IPS-NIHi11 (cell line): ENCODE measurements at places on chromosomes 5 and 9.

- no peak for DNase-seq
Observed at GRCh38 chr5:10912435-10912834, 151.4 kb upstream of the DAP start.

DNA sequence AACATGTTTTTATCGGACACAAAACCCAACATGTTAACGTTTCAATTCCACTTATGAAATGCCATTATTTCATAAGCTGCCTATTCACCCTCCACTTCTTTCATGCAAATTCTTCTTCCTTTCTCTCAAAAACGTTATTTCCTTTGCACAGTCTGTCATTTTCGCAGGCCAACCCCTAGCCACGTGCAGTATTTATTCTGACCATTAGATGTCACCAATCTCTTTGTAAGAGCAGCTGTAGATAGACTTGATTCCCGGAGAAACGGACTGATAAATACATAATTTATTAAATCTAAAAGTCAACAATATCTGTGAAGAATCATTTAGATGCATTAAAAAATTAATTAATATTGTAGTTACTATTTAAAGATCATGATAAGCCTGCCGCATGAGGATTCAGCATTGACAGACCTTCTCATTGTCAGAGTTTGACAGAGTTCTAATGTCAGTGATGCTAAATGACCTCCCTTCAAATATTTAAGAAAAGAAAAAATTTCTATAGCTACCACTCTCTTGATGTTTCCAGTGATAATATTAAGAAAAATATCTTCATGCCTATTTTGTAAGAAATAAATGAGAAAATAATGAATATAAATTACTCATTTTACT lies 933.6 kb downstream of the CDH12 start:
- peak; percentile 35 for DNase-seq

DNA sequence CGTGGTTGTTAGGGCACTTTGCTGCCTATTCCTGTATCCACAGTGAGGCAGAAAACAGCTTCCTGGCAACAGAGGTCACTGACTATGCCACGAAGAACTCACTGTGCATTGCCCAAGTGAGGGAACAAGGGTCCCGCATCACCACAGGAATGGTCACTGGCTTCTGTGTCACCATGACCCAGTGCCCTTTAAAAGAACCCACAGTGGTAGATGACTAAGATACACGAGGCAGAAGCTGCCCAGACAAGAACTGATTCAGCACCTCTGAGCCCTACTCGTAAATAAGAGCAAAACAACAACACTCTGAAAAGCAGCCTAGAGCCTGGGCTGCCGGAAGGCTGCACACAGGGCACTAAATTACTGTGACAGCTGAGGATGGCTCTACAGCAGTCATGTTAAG lies 236.6 kb upstream of the RASEF start:
- no peak for DNase-seq

GRCh38 chr9:89365532-89365912 lies 47.2 kb downstream of the SECISBP2 start:
- DNase-seq, result no peak

DNA sequence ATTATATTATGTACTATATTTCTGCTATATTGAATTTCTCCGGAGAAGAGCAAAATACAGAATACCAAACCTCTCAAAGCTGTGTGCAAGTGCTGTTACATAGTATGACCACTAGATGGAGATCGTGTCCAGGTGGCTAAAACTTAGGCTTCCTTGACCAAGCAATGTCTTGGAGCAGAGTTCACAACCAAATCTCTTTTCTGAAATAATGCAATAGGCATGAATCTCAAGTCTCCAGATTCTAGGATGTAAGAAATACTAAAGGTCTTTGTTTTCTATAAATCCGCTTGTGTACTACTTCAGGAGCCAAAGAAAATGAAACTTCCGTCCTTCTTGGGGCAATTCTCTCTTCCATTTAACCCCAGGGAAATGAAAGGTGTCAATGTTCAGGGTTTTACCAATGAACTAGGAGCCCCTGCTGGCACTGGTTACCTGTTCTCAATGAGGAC lies 181.5 kb upstream of the RAI14 start:
- DNase-seq, result peak; percentile 71

- DNase-seq, result no peak
Observed at GRCh38 chr5:69462170-69462569, 30.4 kb upstream of the OCLN start.

- no peak for DNase-seq
Observed at GRCh38 chr9:132945186-132946130, 1.0 kb upstream of the TSC1 start.

GRCh38 chr9:74742792-74743730 lies 144.7 kb downstream of the TRPM6 start:
- DNase-seq, result peak; percentile 29

DNA sequence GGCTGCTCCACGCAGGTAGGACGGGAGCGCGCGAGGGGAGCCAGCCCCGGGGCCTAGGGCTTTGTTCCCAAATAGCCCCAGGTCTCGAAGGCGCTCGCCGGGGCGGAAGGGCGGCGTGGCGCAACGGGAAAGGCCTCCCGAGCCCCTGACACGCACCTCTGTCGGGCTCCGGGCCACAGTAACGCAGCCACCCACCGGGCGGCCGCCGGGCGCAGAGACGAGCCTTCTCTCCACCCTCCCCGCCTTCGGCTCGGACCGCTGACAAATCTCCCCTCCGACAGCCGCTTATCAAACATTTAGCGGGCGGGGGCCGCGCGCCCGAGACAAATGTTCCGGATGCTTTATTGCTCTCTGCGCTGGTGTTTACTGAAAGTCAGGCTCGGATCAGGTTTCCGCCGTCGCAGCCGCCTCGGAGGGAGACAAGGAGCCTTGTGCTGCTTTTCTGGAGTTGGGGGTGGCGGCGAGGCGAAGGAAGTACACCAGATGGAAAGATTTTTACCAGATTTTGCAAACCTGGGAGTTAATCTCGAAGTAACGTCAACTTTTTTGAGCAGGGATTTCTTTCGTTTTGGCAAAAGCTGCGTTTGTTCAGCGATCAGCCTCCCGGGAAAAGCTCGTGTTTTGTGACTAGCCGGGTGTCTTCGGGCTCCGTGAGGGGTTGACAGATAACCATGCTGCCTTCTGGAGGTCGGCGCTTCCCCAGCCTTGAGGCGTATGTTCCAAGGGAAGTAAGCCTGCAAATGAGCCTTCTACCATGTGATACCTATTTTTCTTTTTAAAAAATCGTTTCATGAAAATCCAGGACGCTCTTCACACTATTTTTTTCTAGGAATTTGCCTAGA lies 950 bp downstream of the RGMB start:
- DNase-seq, result peak; percentile 58

- no peak for DNase-seq
Observed at GRCh38 chr5:2109566-2109965, 226.8 kb upstream of the IRX4 start.

DNA sequence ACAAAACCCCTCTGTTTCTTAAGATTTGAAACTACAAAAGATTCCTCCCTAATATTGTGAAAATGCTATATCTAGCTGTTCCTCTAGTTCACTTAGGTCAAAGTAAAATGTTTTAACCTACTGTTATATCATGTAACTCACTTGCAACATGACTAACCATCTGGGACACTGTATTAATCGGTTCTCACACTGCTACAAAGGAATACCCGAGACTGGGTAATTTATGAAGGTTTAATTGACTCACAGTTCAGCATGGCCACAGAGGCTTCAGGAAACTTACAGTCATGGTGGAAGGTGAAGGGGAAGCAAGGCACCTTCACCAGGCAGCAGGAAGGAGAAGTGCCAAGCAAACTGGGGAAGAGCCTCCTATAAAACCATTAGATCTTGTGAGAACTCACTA lies 34.7 kb downstream of the DIMT1 start:
- no peak for DNase-seq

DNA sequence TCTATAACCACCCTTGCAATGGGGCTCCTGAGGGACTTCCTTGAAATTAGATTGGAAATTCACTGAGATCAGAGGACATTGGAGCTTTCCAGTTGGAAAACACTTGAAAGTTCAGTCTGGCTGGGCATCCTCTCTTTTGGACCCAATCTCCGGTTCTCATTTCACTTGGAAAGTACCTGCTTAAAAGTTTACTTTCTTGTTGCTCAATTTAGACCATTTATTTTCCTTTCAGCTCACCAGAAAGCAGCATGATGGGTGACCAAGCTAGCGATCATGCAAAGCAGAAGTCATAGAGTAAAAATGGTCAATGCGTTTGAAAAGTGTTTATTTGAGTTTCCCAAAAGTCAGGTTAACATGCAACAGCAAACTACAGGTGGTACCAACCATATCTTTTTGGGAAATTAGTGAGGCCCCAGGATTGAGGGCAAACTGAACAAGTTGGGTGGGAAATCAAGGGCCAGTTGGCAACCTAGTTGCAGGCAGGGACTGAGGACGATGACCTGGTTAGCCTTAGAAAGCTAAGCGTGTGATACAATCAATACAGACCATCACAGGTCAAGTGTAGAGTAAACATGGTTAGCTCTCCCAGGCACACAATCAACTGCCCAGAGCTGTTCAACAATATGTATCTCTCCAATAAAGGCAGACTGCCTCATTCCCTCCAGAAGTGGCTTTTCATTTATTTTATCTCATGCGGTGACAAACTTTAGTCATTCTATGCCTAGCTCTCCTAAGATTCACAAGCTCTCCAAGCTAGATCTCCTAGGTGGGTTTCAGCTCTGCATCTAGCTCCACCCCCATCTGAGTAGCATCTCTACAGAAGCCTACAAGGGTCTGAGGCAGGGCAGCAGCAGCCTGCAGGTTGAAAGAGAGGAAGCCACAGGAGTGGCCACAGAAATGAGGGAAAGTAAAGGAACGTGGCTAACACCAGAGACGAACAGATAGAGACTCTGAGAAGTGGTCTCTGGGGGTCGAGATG lies 136.9 kb downstream of the UGCG start:
- no peak for DNase-seq

DNA sequence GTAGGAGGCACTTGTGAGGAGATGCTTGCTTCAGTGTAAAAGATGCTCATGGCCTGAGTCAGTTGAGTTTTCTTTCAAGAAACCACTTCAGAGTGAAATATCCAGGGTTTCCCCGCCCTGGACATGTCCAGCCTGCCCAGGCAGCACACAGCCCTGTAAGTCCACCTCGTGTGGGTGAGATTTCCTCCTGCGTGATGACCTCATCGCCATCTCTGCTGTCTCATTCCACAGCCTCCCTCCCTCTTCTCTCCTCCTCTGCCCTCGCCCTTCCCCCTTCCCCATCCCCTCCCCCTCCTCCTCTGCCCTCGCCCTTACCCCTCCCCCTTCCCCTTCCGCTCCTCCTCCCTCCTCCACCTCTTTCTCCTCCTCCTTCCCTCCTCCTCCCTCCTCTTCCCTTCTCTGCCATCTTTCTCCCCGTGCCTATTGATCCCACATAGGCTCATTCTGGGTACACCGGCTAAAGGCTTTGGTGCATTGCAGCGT lies 34.0 kb upstream of the NCS1 start:
- peak; percentile 80 for DNase-seq

- DNase-seq, result no peak
Observed at GRCh38 chr9:89848060-89849040, 243.5 kb downstream of the GADD45G start.

- DNase-seq, result peak; percentile 60
Observed at GRCh38 chr5:168346417-168346816, 55.0 kb downstream of the WWC1 start.

DNA sequence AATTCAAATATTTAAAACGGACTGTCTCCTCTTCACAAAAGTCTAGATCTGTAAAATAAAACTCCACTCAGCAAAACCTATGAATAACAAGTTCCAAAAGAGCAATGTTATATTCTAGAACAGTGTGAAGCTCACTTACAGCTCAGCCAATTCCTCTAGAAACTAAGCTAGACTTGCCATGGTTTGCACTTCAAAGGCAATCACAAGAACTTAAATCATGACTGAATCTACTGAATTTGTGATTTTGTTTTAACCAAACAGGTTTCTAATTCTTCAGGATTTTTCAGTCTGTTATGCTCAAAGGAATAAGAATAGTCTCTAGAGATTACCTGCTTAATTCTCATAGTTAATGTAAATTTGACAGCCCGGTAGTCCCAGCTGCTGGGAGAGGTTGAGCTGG lies 1.4 kb upstream of the PKD2L2 start:
- no peak for DNase-seq

DNA sequence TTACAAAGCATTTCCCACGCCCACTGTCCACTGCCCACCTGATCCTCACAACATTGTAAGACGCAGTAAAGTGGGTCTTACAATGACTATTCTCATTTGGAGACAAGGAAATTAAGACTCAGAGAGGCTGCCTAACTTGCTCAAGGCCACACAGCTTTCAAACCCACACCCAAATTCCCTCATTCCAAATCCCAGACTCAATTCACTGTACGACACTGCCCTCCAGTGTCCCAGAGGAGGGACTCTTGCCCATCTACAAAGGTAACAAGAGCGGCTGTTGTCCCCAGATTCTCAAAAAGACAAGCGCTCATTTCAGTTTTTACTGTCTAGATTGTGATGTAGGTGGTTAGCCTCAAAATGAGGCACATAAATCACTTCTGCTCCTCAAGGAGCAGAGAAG lies 184.6 kb downstream of the ACTL7B start:
- peak; percentile 61 for DNase-seq

- DNase-seq, result no peak
Observed at GRCh38 chr5:142342128-142342981, 17.5 kb upstream of the SPRY4 start.

DNA sequence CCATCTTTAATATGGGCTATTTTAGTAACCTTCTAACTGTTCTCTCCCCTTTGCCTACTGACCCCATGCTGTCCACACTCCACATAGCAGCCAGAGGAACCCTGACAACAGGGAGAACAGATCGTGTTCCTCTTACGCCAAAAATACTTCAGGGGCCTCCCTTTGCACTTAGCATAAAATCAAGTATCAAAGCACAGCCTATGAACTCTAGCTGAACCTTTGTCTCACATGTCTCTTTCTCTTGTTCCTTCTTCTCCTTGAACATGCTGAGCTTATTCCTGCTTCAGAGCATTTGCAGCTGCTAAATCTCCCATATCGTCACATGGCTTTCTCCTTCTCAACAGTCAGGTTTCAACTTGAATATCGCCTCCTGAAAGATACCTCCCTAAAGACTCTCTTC lies 698.8 kb upstream of the C9orf72 start:
- no peak for DNase-seq

DNA sequence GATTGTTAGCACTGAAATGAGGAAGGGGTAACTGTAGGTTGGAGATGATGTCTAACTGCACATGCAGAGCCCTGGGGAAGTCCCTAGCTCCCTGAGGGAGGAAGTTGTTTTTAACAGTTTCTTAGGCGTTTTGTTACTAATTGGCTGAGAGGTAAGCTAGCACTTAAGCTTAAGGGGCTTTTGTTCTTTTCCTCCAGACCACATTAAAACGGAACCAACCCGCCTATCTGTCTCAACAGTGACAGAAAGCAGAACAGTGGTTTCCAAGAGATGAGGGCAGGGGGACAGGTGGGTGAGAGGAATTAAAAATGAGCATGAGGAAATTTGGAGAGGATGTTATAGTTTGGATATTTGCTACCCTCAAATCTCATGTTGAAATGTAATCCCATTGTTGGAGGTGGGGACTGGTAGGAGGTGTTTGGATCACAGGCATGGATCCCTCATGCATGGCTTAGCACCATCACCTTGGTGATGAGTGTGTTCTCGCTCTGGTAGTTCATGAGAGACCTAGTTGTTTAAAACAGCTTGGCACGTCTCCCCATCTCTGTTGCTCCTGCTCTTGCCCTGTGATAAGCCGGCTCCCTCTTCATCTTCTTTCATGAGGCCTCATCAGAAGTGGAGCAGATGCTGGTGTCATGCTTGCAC lies 38.9 kb downstream of the LYRM7 start:
- no peak for DNase-seq

- DNase-seq, result no peak
Observed at GRCh38 chr9:76603931-76604570, 145.1 kb downstream of the GCNT1 start.
